ENCODE measurements at places on chromosomes 2 and 18. TPM values are rescaled to one million over a fixed set of nuclear protein-coding genes. Genes with fewer than 3 reads are reported as not detected.

Gene COL6A3
- total RNA-seq, result 7.3 TPM

Gene DPYSL5
- 10.3 TPM for total RNA-seq

Gene MC5R
- total RNA-seq, result not detected

- peak overlapping the region; percentile 78 for H3K4me3 ChIP-seq
- peak; percentile 49 for DNase-seq
- peaks cover 6% of the 10 kb centered on the region for H3K4me1 ChIP-seq
- peaks cover 20% of the 10 kb centered on the region for H3K36me3 ChIP-seq
These were observed 659 bp upstream of the COX5B start for GRCh38 chr2:97645112-97645694.

- no peak for DNase-seq
- H3K4me1 ChIP-seq, result no peaks in the 10 kb centered on the region
- H3K36me3 ChIP-seq, result no peaks in the 10 kb centered on the region
- H3K27ac ChIP-seq, result no peak overlapping the region
- H3K27me3 ChIP-seq, result no peaks in the 10 kb centered on the region
These were observed 423.6 kb downstream of the PTPRM start for GRCh38 chr18:7990670-7991069.

DNA sequence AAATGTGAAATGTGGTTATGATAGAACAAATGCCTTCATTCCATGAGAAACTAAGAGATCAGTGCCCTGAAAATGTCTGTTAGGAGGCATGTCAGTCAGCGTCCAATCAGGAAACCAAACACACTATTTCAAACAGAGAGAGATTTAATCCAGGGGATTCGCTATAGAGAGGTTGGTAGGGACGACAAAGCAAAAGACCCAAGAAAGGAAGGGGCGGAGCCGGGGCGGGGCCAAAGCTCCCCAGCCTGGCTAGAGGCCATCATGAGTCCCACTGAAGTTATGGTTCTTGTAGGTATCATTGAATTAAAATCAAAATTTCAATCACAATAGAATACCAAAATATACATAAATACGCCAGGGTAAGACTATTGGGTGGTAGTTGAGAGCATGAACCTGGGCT, 32.9 kb upstream of the RNF149 start:
- peak; percentile 65 for DNase-seq
- H3K36me3 ChIP-seq, result no peaks in the 10 kb centered on the region
- no peak overlapping the region for H3K4me3 ChIP-seq

Gene MATN3
- 6.4 TPM for total RNA-seq

Gene SCTR
- not detected for total RNA-seq

DNA sequence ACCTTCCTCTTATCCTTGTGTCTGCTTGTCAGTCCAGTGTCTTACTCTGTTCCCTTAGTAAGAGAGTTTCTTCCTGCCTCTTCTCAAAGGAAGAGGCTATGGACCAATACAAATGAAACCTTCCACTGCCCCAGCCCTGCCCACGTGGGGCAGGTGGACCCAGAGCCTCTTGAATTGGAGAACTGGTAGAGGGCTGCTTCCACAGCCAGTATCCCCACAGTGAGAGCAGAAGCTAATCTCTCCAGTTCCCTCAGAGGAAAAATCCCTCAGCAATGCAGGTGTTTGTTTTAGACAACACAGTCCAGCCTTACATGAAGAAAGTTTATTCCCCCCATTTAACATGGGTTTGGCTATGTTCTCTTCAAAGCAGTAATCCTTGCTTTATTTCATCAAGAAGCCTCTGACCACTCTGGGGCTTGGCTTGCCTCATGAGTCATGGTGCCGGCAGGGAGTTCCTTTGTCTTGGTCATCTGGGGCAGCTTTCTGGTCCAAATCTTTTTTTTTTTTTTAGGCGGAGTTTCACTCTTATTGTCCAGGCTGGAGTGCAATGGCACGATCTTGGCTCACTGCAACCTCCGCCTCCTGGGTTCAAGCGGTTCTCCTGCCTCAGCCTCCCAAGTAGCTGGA, 6.5 kb upstream of the CYBRD1 start:
- H3K27me3 ChIP-seq, result no peaks in the 10 kb centered on the region
- H3K36me3 ChIP-seq, result no peaks in the 10 kb centered on the region
- peaks cover under 1% of the 10 kb centered on the region for H3K4me1 ChIP-seq
- no peak overlapping the region for H3K27ac ChIP-seq
- DNase-seq, result no peak

DNA sequence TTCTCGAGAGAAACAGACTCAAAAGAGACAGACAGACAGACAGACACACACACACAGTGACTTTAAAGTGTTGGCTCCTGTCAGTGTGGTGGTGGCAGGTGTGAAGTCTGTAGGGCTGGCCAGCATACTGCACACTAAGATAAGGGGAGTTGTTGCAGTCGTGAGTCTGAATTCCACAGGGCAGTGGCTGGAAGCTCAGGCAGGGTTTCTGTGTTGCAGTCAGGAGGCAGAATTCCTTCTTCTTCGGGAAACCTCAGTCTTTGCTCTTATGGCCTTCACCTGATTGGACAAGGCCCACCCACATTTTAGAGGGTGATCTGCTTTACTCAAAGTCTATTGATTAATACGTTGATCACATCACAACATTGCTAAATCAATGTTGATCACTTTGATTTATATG, 478.4 kb upstream of the HS6ST1 start:
- H3K4me3 ChIP-seq, result no peak overlapping the region
- DNase-seq, result no peak
- no peaks in the 10 kb centered on the region for H3K4me1 ChIP-seq
- no peak overlapping the region for H3K27ac ChIP-seq
- H3K27me3 ChIP-seq, result no peaks in the 10 kb centered on the region

Gene ADI1
- 16.3 TPM for total RNA-seq

All from GM23338 (cell line).